ENCODE measurements at places on chromosomes 6 and 20.

DNA sequence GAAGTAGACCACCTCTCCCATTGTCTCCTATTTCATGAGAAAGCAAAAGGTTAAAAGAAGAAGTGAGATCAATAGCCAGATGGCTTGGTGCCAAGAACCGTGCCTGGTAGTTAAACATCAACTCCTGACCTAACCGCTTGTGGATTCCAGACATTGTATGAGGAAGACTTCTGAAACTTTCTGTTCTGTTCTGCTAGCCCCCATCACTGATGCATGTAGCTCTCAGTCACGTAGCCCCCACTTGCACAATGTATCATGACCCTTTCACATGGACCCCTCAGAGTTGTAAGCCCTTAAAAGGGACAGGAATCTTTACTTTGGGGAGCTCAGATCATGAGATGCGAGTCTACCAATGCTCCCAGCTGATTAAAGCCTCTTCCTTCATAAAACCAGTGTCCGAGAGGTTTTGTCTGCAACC is 301.2 kb downstream of the RNGTT start:
- no peak overlapping the region for H3K4me3 ChIP-seq
- peaks cover 4% of the 10 kb centered on the region for H3K36me3 ChIP-seq

- H3K27ac ChIP-seq: no peak overlapping the region
- H3K36me3 ChIP-seq: peaks cover 78% of the 10 kb centered on the region
- H3K4me3 ChIP-seq: no peak overlapping the region
- no peaks in the 10 kb centered on the region for H3K27me3 ChIP-seq
- peaks cover 11% of the 10 kb centered on the region for H3K4me1 ChIP-seq
These were observed 90.3 kb downstream of the TCP11 start for GRCh38 chr6:35050757-35051330.

DNA sequence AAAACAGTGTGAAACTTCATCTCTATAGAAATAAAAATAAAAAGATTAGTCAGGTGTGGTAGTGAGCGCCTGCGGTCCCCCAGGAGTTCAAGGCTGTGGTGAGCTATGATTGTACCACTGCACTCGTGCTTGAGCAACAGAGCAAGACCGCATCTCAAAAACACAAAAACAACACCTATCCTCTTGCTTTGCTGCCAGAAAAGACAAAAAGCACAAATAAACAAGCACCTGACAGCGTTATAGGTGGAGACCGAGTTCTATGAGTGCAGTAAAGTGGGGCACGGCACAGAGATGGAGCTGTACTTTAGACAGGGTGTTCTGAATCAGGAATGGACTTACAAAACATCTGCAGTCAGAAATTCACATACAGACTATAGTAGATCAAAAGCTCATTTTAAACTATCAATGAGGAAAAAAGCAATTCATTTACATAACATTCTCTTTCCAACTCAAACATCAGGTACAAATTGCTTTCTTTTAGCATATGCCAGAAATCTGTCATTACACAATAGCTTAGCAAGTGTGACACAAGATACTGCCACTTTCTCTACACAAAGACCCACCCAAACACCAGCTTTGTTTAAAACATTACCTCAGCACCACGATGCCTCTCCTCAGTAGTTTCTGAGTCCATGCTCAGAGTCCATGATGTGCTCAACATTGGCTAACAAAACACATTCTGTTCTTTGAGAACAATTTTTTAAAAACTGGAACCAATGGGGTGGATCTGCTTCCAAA is 10.1 kb downstream of the EZR start:
- DNase-seq: no peak
- H3K4me3 ChIP-seq: no peak overlapping the region
- H3K4me1 ChIP-seq: peaks cover 12% of the 10 kb centered on the region
- no peaks in the 10 kb centered on the region for H3K27me3 ChIP-seq

DNA sequence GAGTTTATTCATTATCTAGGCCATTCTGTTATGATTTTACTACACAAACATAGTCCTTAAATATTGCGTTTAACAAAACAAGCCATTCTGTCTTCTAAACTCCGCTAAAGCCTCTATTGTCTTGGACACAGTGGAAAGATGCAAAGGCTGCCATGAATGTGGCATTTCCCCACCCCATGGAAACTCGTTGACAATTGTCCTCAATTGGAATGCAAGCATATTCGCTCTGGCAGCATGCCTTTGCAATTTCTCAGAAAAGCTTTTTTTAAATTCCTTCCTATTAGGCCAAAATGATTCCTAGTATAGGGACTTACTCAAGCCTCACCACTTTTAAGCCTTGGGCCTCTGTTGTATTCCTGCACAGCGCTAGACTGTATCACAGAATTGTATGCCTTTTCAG is 22.8 kb downstream of the OR2A4 start:
- no peak overlapping the region for H3K27ac ChIP-seq
- DNase-seq: peak; percentile 59
- H3K27me3 ChIP-seq: no peaks in the 10 kb centered on the region
- H3K4me3 ChIP-seq: no peak overlapping the region

- no peak overlapping the region for H3K27ac ChIP-seq
- H3K4me1 ChIP-seq: peaks cover 3% of the 10 kb centered on the region
- no peaks in the 10 kb centered on the region for H3K36me3 ChIP-seq
- H3K4me3 ChIP-seq: no peak overlapping the region
These were observed 124.9 kb downstream of the SCML4 start for GRCh38 chr6:107699254-107699653.

GRCh38 chr20:36306553-36307411 is 643 bp downstream of the DLGAP4 start:
- no peak for DNase-seq
- H3K4me3 ChIP-seq: peak overlapping the region; percentile 25
- peaks cover 2% of the 10 kb centered on the region for H3K4me1 ChIP-seq
- peaks cover 42% of the 10 kb centered on the region for H3K27me3 ChIP-seq
- H3K27ac ChIP-seq: no peak overlapping the region

- no peak overlapping the region for H3K27ac ChIP-seq
- H3K4me3 ChIP-seq: no peak overlapping the region
- no peaks in the 10 kb centered on the region for H3K36me3 ChIP-seq
- H3K27me3 ChIP-seq: no peaks in the 10 kb centered on the region
- H3K4me1 ChIP-seq: peaks cover 3% of the 10 kb centered on the region
These were observed 2.7 kb downstream of the AKAP12 start for GRCh38 chr6:151242420-151242861.

DNA sequence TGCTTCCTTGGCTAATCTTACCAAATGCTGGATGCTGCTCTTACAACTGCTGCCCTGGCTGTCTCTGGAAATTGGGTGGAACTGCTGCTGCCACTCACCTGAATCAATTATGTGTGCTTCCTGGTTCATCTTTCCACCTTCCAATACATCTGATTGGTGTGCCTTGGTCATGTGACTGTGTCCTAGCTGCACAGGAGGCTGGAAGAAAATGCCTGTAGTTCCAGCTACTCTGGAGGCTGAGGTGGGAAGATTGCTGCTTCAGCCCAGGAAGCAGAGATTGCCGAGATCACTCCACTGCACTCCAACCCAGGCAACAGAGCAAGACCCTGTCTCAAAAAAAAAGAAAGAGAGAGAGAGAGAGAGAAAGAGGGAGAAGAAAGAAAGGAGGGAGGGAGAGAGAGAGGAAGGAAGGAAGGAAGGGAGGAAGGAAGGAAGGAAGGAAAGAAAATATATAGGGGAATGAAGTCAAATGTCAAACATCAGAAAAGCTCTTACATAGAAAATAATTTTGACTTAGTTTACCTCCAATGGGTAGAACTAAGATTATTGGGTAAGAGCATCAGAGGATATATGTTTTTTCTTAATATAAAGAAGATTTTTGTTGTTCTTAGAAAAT is 14.1 kb upstream of the PPARD start:
- H3K36me3 ChIP-seq: no peaks in the 10 kb centered on the region
- H3K27me3 ChIP-seq: no peaks in the 10 kb centered on the region
- H3K27ac ChIP-seq: no peak overlapping the region
- no peaks in the 10 kb centered on the region for H3K4me1 ChIP-seq

DNA sequence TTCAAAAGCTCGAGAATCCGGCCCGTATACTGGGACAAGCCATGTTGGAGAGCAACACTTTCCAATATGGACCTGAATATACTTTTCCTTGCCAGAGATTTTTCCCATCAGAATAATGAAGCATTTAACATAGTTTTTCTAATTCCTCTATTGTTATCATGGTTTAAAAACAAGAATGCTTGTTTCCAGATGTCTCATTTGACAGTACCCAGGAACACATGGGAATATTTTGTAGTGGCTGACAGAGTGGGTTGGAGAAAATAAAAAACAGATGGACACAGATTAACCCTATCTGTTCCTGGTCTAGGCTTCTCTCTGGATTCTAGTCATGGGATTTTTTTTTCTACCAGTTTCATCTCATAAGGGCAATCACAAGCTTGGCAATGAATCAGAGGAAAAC is 164.8 kb upstream of the CEP162 start:
- no peaks in the 10 kb centered on the region for H3K27me3 ChIP-seq
- no peaks in the 10 kb centered on the region for H3K36me3 ChIP-seq
- no peak overlapping the region for H3K4me3 ChIP-seq
- H3K27ac ChIP-seq: no peak overlapping the region

- no peak for DNase-seq
- no peaks in the 10 kb centered on the region for H3K36me3 ChIP-seq
- H3K4me1 ChIP-seq: no peaks in the 10 kb centered on the region
- no peak overlapping the region for H3K4me3 ChIP-seq
These were observed 40.7 kb downstream of the PLCB4 start for GRCh38 chr20:9109566-9109965.

DNA sequence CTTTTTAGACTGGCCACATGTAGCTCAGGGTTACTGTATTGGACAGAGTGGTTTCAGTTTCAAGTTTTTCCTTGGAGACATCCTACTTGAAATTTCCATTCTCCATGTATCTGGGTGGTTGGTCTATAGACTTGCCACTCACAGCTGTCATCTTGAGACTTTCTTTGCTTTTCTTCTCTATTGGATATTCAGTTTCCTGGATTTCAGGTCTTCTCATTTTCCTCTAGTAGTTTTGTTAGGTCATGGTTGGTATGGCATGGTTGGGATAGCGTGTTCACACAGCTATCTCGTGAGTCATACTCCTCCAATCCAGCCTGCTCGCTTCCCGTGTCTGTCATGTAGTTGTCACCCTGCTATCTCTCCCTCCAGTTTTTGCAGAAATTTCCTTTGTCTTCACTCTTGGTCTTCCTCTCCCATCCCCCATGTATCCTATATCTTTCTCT is 48.3 kb downstream of the PTPN1 start:
- peaks cover 14% of the 10 kb centered on the region for H3K4me1 ChIP-seq
- no peaks in the 10 kb centered on the region for H3K27me3 ChIP-seq
- H3K27ac ChIP-seq: no peak overlapping the region
- peaks cover 13% of the 10 kb centered on the region for H3K36me3 ChIP-seq
- DNase-seq: peak; percentile 74

DNA sequence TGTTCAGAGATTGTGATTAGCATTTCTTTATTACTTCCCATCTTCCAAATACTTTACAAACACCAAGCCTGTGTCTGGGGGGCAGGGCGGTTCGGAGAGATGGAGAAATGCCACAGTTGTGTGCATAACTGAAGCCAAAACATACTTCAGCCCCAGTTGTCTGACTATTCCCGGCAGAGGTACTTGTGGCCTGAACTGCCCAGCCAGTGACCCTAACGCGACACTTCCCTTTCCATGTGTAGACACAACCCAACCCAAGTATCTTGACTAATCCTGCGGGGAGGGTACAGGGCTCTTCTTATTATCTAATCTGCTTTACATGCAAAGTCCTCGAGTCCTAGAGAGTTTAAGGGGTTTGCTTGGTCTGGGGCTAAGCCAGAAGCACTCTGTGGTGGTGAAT is 46.2 kb downstream of the ISM1 start:
- H3K36me3 ChIP-seq: no peaks in the 10 kb centered on the region
- no peaks in the 10 kb centered on the region for H3K27me3 ChIP-seq
- DNase-seq: no peak
- no peak overlapping the region for H3K4me3 ChIP-seq

- DNase-seq: peak; percentile 41
- H3K4me3 ChIP-seq: peak overlapping the region; percentile 99
- H3K4me1 ChIP-seq: peaks cover 2% of the 10 kb centered on the region
- peak overlapping the region; percentile 94 for H3K27ac ChIP-seq
These were observed 916 bp downstream of the TRIM27 start for GRCh38 chr6:28922821-28923317.

GRCh38 chr6:49582529-49582928 is 32.1 kb downstream of the C6orf141 start:
- no peak for DNase-seq
- no peaks in the 10 kb centered on the region for H3K36me3 ChIP-seq
- H3K27me3 ChIP-seq: no peaks in the 10 kb centered on the region
- no peaks in the 10 kb centered on the region for H3K4me1 ChIP-seq
- no peak overlapping the region for H3K4me3 ChIP-seq

GRCh38 chr6:125310994-125311649 is 9.4 kb upstream of the HDDC2 start:
- H3K4me1 ChIP-seq: peaks cover 2% of the 10 kb centered on the region
- H3K27me3 ChIP-seq: no peaks in the 10 kb centered on the region
- peak; percentile 82 for DNase-seq
- H3K4me3 ChIP-seq: no peak overlapping the region
- H3K36me3 ChIP-seq: no peaks in the 10 kb centered on the region

- no peak overlapping the region for H3K4me3 ChIP-seq
- H3K4me1 ChIP-seq: no peaks in the 10 kb centered on the region
- H3K36me3 ChIP-seq: no peaks in the 10 kb centered on the region
- H3K27ac ChIP-seq: no peak overlapping the region
These were observed 195.0 kb upstream of the CEP162 start for GRCh38 chr6:84422380-84422968.

- H3K36me3 ChIP-seq: no peaks in the 10 kb centered on the region
- DNase-seq: no peak
- H3K27me3 ChIP-seq: no peaks in the 10 kb centered on the region
- H3K4me3 ChIP-seq: peak overlapping the region; percentile 76
- peak overlapping the region; percentile 75 for H3K27ac ChIP-seq
These were observed 45.7 kb downstream of the OR2B2 start for GRCh38 chr6:27866357-27867050.

DNA sequence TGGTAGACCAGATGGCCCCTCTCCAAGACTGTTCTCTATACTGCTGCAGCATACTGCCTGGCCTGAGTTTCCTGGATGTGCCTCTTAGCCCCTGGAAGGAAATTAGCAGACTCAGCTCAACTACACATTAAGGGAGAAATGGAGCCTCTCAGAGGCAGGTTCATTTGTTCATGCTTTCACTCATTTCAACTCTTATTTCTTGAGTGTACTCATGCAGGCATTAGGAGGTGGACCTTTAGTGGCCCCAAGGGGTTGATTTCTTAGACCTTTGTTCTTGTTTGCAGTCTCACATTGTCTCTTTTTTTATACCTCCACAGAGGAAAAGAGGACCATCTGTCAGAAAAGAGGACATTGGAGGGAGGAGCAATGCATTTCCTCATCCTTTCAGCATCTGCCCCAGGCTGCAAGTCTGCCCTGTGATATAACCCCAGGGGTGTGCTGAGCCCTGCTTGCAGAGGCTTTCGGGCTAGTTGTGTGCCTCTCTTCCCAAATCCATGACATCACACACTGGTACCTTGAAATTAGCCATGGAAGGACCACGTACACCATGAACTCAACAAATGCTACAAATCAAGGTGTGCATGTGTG is 456.2 kb downstream of the CD83 start:
- H3K27me3 ChIP-seq: no peaks in the 10 kb centered on the region
- H3K27ac ChIP-seq: no peak overlapping the region
- no peak overlapping the region for H3K4me3 ChIP-seq
- DNase-seq: no peak
- peaks cover 5% of the 10 kb centered on the region for H3K4me1 ChIP-seq

GRCh38 chr6:35188886-35189285 is 24.9 kb upstream of the SCUBE3 start:
- no peaks in the 10 kb centered on the region for H3K27me3 ChIP-seq
- H3K36me3 ChIP-seq: no peaks in the 10 kb centered on the region
- H3K4me3 ChIP-seq: no peak overlapping the region
- peaks cover 20% of the 10 kb centered on the region for H3K4me1 ChIP-seq

All from trophoblast cell (in vitro differentiated cells and primary cell).